HL-60 (cell line): ENCODE measurements at places on chromosomes 4 and X.

- no peak for DNase-seq
Observed at GRCh38 chrX:77446029-77446585, 1.1 kb upstream of the FGF16 start.

DNA sequence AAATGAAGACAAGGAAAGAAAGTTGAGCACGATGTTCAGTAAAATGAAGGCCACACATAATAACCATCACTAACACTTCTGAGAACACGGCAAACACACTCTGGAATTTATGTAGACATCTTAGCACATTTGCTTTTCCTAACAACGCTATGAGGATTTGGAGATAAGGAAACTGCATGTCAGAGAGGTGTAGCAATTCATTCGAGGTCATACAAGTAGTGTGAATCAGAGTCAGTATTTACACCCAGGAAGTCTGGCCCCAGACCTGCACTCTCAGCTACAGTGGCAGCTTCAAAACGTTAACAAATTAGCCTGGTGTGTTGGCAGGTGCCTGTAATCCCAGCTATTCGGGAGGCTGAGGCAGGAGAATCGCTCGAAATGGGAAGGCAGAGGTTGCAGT, 253.4 kb downstream of the PDGFC start:
- no peak for DNase-seq

GRCh38 chrX:6777238-6778002, 242.5 kb upstream of the VCX3A start:
- DNase-seq: no peak

GRCh38 chr4:86450861-86451260, 91.0 kb upstream of the MAPK10 start:
- DNase-seq: no peak

DNA sequence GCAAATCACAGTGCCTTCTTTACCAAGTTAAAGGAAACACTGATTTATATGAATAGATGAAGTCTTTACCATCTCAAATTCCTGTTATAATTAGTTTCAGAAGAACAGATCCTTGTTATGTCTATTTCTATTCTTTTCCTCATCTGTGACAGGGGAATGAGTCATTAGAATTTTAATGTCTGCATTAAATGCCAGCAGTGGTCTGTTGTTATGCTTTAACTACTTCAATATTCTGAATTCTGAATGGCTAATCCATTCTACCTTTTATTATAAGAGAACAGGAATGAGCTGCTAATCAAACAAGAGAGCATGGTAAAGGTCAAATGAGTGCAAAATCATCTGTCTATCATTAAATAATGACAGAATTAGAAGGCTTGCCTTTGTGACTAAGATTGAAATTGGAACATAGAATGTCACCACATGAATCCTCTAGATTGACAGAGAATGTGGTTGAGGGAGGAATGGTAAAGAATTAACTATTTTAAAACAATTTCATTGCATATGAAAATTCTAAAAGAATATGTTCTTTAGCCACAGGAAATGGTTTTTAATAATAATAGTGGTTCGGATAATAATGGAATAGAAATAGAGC, 935.5 kb downstream of the ADGRL3 start:
- DNase-seq: no peak

GRCh38 chr4:147727476-147728028, 4.3 kb upstream of the ARHGAP10 start:
- DNase-seq: no peak

DNA sequence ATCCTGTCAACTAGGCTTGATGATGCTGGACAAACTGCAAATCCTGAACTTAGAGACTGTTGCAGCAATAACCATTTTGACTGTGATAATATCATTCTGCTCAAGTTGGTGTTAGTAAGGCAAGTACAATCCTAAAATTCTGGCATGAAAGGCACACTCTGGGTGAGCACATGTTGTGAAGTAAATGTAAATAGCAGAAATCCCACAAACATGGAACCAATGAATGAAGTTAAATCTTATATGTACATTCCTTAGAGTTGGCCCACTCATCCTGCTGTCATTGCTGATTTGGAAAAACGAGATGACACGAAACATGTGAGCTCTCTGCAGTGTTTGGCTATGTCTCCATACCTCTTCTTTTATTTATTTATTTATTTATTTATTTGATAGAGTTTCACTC, 21.0 kb downstream of the RBM47 start:
- no peak for DNase-seq

DNA sequence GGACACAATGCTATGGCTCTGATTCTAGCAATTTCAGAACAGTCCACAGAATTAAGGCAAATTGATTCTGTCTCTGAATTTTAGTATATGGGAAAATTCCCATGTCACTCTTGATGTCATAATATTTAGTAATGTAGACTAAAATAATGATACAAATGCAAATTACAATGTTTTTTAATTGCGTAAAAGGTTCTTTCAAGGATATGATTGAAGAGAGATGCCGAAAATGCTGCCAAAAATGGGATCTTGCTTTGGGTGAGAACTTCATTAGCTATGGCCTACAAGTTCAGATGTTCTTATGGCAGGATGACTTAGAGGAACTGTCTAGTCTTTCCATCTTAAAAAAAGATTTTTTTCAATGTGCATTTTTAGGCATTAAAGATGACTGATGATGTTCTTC, 170.6 kb downstream of the TMA16 start:
- no peak for DNase-seq

DNA sequence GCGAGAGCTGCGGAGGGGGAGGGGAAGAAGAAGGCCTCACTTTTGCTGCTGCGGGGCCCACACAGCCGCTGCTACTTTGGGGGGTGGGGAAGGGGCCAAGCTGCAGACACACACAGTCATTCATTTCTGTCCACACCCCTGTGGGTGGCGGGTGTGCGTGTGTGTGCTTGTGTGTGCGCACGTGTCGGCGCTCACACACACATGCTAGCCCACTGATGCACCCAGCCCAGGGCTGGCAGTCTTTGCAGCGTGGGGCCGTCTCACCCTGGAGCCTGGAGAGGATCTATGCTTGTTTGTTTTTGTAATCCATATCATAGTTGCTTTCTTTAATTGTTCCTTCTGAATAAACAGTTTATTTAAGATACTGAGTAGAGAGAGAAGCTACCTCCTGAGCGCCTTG, 4.0 kb downstream of the DUSP9 start:
- no peak for DNase-seq

- DNase-seq: no peak
Observed at GRCh38 chr4:55343887-55344286, 2.2 kb upstream of the SRD5A3 start.
